ENCODE measurements at places on chromosomes 12 and 14.

GRCh38 chr12:123233505-123234308 is 471 bp downstream of the MTRFR start:
- H3K27ac ChIP-seq: peak overlapping the region; percentile 89
- H3K4me1 ChIP-seq: peaks cover 10% of the 10 kb centered on the region
- H3K4me3 ChIP-seq: peak overlapping the region; percentile 74
- no peak for DNase-seq
- H3K27me3 ChIP-seq: no peaks in the 10 kb centered on the region

DNA sequence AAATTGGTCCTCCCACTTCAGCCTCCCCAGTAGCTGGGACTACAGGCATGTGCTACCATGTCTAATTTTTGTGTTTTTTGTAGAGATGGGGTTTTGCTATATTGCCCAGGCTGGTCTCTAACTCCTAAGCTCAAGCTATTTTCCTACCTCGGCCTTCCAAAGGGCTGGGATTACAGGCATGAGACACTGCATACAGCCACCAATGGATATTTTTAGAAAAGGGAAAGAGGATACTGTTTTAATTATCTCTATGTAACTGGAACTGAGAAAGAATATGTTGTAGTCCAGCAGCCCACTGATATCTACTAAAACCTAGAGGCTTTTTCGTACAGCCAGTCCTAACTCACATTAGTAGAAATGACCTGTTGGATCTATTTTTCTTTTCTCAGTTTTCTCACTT is 6.2 kb downstream of the TMPRSS12 start:
- H3K27me3 ChIP-seq: no peaks in the 10 kb centered on the region
- no peak for DNase-seq
- H3K36me3 ChIP-seq: no peaks in the 10 kb centered on the region
- H3K4me3 ChIP-seq: no peak overlapping the region

DNA sequence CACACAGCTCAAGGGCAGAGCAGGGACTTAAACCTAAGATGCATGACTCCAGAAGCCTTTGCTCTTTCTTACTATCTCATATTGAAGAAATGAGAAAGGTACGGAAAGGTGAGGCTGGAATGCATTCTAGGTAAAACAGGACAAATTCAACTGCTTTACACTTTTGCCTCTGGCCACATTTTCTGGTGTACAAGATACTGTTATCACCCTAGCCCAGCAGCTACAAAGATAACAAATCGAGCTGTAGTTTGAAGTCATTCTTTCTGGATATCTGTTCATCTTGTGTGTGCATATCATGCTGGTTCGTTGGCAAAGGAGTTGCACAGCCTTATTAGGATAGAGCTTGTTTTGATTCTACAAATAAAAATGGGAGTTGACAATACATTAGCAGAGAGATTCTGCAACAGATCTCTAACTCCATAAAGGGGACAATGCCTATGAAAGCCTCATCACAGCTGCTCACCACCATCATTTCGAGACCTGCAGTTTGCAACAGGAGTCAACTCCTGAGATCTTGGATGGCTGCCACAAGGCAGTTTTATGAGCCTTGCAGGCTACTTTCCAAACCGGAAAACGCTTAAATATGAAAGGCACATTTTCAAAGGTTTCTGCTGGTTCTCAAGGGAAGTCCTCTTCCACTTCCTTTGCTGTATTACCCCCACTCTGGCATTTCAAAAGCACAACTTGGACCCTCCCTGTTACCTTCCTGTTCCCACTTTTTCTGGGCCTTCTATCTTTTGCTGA is 64.9 kb downstream of the STXBP6 start:
- H3K36me3 ChIP-seq: no peaks in the 10 kb centered on the region
- H3K27me3 ChIP-seq: no peaks in the 10 kb centered on the region
- no peak overlapping the region for H3K4me3 ChIP-seq

- peak overlapping the region; percentile 49 for H3K4me3 ChIP-seq
- no peak for DNase-seq
- H3K27ac ChIP-seq: peak overlapping the region; percentile 83
- H3K36me3 ChIP-seq: no peaks in the 10 kb centered on the region
- H3K27me3 ChIP-seq: no peaks in the 10 kb centered on the region
Observed at GRCh38 chr12:94261786-94262185, 113.4 kb downstream of the PLXNC1 start.

GRCh38 chr14:56659964-56660551 is 80.5 kb downstream of the TMEM260 start:
- no peaks in the 10 kb centered on the region for H3K4me1 ChIP-seq
- H3K4me3 ChIP-seq: no peak overlapping the region
- no peak overlapping the region for H3K27ac ChIP-seq
- no peak for DNase-seq

DNA sequence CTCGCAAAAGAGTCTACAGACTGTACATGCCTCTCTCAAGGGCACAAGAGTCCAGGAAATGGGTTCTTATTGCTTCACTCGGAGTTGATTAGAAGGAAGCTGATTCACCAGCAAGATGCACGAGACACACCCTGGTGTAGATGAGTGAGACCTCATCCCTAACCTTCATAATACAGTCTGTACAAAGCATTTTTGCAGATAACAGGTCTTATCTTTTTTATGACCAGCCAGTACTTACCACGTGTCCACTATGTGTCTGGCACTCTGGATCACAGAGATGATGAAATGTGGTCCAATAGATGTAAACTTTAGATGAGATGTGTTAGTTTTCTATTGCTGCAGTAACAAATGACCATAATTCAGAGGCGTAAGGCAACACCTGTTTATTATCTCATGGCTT is 53.4 kb upstream of the PWP1 start:
- no peaks in the 10 kb centered on the region for H3K4me1 ChIP-seq
- no peaks in the 10 kb centered on the region for H3K27me3 ChIP-seq
- H3K27ac ChIP-seq: no peak overlapping the region
- no peaks in the 10 kb centered on the region for H3K36me3 ChIP-seq

- H3K27ac ChIP-seq: no peak overlapping the region
- peaks cover 19% of the 10 kb centered on the region for H3K27me3 ChIP-seq
- peaks cover 8% of the 10 kb centered on the region for H3K4me1 ChIP-seq
- no peak for DNase-seq
- H3K4me3 ChIP-seq: no peak overlapping the region
Observed at GRCh38 chr12:116885491-116885890, 4.2 kb upstream of the HRK start.

DNA sequence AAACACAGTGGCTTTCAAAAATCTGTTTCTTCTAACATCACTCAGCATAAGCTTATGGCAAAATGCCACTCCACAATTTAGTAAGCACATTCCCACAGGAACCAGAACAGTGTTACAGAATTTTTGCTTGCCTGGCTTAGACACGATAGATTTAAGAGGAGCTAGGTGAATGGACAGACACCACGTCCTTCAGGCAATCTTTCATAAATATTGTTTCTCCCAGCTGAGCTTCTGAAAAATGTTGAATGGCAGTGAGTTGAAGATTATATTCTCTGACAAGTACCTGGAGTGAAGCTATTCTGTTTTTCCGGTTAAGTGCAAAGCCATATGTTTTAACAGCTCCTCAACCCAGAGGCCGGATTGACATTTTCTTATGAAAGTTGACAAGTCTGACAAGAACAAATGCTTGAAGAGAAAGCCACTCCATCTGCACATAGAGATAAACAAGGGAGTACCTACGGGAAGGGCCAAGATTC is 102.0 kb downstream of the FSCB start:
- no peak overlapping the region for H3K4me3 ChIP-seq
- no peak for DNase-seq
- H3K4me1 ChIP-seq: peaks cover 20% of the 10 kb centered on the region
- no peaks in the 10 kb centered on the region for H3K36me3 ChIP-seq
- no peaks in the 10 kb centered on the region for H3K27me3 ChIP-seq

GRCh38 chr12:104150416-104150815 is 12.4 kb upstream of the NFYB start:
- no peaks in the 10 kb centered on the region for H3K4me1 ChIP-seq
- no peak for DNase-seq
- no peaks in the 10 kb centered on the region for H3K27me3 ChIP-seq
- H3K4me3 ChIP-seq: no peak overlapping the region
- H3K27ac ChIP-seq: no peak overlapping the region
- H3K36me3 ChIP-seq: no peaks in the 10 kb centered on the region

GRCh38 chr12:80154261-80154660 is 54.9 kb downstream of the OTOGL start:
- no peaks in the 10 kb centered on the region for H3K36me3 ChIP-seq
- H3K4me1 ChIP-seq: no peaks in the 10 kb centered on the region
- H3K27ac ChIP-seq: no peak overlapping the region

DNA sequence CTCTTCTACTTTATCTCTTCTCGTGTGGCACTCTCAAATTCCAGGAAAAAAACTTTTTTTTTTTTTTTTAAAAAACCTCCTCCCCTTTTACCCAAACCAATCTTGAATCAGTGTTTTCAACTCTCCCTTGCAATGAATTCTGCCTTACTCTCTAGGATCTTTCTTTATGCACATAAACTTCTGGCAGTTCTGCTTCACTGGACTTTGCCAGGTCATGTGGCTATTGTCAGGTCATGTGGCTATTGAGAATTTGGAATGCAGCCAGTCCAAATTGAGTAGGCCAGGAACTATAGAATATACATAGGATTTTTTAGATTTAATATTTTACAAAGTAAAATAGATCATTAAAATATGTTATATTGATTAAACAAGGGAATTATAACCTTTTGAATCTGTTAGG is 218.2 kb downstream of the TMTC3 start:
- DNase-seq: no peak
- H3K27ac ChIP-seq: no peak overlapping the region
- H3K4me3 ChIP-seq: no peak overlapping the region
- H3K27me3 ChIP-seq: no peaks in the 10 kb centered on the region
- no peaks in the 10 kb centered on the region for H3K36me3 ChIP-seq

GRCh38 chr14:37590428-37591139 is 4.5 kb downstream of the FOXA1 start:
- peak overlapping the region; percentile 58 for H3K4me3 ChIP-seq
- H3K36me3 ChIP-seq: no peaks in the 10 kb centered on the region
- H3K4me1 ChIP-seq: peaks cover 61% of the 10 kb centered on the region
- no peak for DNase-seq
- H3K27ac ChIP-seq: peak overlapping the region; percentile 79

DNA sequence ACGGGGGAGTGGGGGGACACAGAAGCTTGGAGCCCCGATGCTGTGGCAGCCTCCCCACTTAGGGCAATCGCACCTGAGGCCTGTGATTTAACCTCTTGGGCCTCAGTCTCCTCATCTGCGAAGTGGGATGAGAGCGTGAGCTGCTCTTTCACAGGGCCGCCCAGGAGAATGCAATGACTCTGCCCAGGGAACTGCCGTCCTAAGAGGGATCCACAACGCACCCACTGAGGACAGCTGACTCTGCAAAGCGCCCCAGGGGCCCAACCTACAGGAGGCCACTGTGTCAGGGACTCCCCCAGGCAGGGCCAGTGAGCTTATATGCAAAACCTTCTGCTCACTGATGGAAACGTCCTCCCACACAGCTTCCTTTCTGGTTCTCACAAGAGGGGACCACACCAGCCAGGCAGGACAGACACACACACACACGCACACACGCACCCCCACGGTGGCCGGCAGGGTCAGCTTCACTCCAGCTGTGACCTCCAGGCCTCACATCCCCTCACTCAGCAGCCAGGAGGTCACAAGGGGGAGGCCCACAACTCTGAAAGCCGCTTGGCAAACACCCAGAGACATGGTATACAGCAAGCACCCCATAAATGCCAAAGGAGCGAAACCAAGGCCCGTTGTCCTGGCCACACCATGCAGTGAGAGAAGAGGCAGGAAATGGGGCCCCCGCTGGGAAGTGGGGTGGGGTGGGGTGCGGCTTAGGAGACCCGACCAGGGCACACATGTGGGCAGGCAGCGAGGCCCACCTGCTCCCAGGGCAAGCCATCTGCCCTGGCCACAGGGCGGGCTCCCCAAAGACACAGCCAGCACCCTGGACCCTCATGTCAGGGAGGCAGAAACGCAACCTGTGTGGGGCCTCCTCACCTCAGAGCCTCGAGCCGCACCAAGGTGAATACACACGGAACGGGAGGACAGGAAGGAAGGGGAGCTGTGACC is 73.3 kb downstream of the NCOR2 start:
- no peak overlapping the region for H3K27ac ChIP-seq
- H3K4me3 ChIP-seq: no peak overlapping the region
- no peaks in the 10 kb centered on the region for H3K27me3 ChIP-seq
- no peak for DNase-seq
- peaks cover 22% of the 10 kb centered on the region for H3K4me1 ChIP-seq

- peaks cover 50% of the 10 kb centered on the region for H3K36me3 ChIP-seq
- peak; percentile 49 for DNase-seq
- H3K4me3 ChIP-seq: peak overlapping the region; percentile 68
- H3K27me3 ChIP-seq: no peaks in the 10 kb centered on the region
- peak overlapping the region; percentile 98 for H3K27ac ChIP-seq
Observed at GRCh38 chr12:6943389-6943721, 261 bp upstream of the RNU7-1 start.

- H3K27ac ChIP-seq: no peak overlapping the region
Observed at GRCh38 chr12:58818546-58818945, 101.8 kb downstream of the LRIG3 start.

Data from esophagus squamous epithelium (tissue), 5 donors.